NCI-H2171 treated with DMSO at 0.1 percent for 48 hours (cell line): ENCODE measurements at places on chromosomes 12 and 14.

DNA sequence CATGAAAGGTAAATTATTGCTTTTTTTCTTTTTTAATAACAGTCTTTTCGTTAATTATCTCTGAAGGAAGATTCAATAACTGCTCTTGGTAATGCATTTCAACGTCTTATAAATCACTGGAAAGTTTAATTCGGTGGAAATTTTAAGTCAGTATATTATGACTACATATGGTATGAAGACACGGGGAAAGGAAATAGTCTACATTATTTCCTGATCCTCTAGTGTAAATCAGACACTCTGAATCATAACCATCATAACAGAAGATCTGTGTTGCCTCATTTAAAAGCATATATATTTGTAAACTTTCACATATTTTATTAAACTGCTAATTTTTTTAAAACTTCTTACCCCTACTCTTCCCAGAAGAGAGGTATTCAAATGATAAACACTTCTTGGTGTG is 53.7 kb downstream of the EFCAB11 start:
- no peak for DNase-seq

DNA sequence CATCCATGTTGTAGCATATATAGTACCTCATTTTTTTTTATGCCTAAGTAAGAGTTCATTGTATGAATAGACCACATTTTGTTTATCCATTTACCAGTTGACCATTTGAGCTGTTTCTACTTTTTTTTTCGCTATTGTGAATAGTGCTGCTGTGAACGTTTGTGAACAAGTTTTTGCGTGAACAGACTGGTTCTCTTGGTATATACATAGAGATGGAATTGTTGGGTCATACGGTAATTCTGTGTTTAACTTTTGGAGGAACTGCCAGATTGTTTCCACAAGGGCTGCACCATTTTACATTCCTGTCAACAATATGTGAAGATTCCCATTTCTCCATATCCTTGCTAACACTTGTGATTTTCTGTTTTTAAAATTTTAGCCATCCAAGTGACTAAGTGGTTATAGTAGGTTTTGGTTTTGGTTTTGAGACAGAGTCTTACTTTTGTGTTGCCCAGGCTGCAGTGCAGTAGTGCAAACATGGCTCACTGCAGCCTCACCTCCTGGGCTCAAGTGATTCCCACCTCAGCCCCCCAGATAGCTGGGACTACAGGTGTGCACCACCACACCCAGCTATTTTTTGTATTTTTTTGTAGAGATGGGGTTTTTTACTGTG is 68.3 kb upstream of the AMN start:
- DNase-seq = no peak

DNA sequence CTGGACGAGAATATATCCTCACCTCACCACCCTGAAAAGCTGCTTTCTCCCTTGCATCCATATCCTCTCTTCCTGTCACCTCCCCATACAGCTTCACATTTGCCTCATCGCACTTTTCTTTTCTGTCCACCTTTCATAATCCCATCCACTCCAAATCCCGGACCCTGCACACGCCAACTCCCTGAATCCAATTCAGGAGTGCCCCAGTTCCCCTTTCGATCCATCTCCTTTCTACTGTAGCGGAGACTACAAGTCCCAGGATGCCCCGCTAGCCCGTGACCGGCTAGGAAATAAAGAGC is 2.5 kb downstream of the TMEM253 start:
- no peak for DNase-seq

DNA sequence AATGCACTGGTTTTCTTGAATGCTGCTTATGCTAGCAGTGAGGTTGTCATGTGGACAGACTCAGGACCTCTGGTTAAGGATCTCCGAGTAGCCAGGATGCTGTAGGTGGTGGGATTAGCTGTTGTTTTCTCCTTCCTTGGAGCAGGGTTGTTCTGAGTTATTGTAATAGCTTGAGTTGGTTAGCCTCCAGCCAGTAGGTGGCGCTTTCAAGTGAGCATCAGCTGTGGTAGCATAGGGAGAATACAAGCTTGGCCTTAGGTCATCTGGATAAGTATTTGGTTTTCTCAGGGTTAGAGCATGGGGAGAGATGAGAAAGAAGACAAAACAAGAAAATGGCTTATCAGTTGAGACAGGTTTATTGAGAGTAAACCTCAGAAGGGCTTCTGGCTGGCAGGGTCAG is 299.7 kb upstream of the FBXO33 start:
- DNase-seq = peak; percentile 6

DNA sequence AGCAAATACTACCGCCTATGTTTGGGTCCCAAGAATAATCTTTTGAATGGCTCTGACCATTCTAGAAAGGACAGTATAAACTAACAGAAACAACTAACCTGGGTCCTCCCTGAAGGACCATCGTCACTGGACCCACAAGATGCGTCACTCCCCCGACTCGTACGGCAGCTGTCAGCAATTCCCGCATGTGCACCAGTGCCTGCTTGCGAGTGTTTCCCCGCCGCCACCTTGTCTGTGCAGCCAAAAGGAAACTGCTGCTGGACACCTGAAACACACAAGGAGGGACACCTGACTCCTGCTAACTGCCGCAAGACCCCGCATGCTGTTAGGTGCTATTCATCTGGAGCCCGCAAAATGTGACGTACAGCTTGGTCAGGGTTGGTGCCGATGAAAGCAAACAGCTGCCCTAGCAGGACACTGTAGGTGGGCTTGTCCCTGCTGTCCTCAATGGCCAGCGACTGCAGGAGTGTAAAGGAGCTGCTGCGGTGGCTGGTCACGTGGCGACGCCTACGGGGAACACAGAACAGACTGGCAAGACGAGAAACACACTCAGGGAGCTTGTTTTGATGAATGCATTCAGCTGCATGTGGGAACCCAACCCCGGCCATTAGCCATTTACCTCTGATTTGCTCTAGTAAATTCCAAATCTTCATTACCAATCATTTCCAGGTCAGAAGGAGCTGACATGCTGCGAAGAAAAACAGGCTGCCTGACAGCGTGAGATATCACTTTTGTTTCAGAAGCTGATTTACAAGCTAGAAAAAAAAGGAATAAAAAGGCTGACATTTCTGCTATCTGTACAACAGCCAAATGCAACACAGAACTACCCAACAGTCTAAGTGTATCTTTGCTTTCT is 118.1 kb downstream of the TRAFD1 start:
- no peak for DNase-seq

GRCh38 chr12:46661110-46661845 is 164.5 kb downstream of the SLC38A4 start:
- DNase-seq = peak; percentile 18
